Femur (tissue), 1 donor: ENCODE measurements at places on chromosomes 7 and 10.

- no peak for DNase-seq
Measured at GRCh38 chr7:34135924-34136323, 230.6 kb downstream of the BMPER start.

- peak; percentile 56 for DNase-seq
Measured at GRCh38 chr7:101915000-101915399, 97.6 kb downstream of the CUX1 start.

GRCh38 chr10:13270877-13271551 is 28.9 kb downstream of the PHYH start:
- DNase-seq, result no peak

- DNase-seq, result no peak
Measured at GRCh38 chr7:102834466-102834865, 78.3 kb upstream of the LRRC17 start.

GRCh38 chr10:85026878-85027467 is 698.6 kb downstream of the CCSER2 start:
- no peak for DNase-seq
